ENCODE measurements at places on chromosomes 5 and 9.

GRCh38 chr9:68470067-68470466, 70.6 kb downstream of the TMEM252 start:
- DNase-seq: no peak

- DNase-seq: no peak
Measured at GRCh38 chr9:17863213-17863883, 284.5 kb downstream of the SH3GL2 start.

GRCh38 chr5:140321796-140322195, 18.9 kb upstream of the PFDN1 start:
- no peak for DNase-seq

GRCh38 chr9:131149688-131150053, 24.3 kb downstream of the NUP214 start:
- no peak for DNase-seq

DNA sequence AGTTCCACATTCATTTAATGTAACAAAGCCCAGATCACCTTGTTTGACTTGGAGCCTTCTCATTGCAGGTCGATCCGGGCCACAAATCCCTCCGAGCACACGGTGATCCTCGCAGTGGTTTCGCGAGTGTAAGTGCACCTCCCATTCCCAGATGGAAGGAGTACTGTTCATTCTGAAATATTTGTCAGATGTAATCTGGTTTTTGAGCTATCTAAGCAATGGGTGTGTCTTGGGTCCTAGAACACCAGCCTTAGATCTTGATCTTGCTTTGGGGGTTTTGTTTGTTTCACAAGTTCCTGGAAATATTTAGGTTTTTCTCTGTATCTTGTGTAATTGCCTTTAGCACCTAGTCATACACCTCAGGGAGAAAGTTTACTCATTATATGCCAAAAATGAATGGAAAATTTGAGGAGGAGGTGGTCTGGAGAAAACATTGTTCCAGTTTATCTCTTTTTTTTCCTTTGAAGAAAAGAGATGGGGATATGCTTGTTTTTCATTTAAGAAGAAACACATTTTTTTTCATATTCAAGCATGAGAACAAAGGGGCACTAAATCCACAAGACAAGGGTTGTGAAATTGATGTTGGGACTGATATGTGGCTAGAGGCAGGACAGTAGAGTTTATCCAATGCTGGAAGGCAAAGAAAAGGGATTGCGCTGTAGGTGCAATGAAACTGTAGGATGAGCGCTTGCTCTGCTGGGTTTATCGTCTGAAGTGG, 118.6 kb downstream of the PDE8B start:
- no peak for DNase-seq

DNA sequence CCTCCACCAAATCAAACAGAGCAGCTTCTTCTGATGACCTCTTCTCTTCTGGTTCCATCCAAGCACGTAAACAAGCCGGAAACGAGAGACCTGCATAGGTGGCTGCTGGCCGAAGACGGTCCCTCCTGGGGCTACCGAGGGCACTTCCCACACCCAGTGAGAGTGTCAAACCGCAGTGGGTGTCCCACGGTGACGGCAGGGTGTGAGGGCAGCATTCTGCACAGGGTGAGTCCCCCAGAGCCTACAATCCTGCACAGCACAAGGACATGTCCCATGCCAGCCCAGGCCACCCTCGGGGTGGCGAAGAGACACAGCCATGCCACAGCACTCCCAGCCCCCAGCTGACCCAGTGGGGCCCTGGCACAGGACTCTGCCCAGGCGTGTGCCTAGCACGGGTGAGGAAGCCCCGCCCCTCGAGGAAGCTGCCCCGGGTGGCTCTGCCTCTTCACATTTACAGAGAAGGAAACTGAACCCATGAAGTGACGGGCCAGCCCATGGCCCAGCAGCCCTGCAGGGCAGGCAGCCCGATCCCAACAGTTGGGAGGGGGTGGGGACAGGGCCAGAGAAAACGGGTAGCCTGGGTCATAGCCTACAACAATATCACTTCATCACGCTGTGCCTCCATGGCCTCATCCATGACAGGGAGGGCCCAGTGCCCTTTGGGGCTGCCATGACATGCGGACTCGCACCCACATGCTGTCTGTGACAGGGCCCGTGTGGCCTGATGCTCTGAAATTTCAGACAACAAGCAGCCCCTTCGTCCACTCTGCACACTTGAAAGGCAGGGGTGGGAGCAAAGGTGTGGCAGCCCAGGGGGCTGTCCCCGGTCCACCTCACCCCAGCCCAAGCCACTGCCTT, 43.2 kb downstream of the SEMA4D start:
- DNase-seq: no peak

All from WTC11 (cell line).